ENCODE measurements at places on chromosomes 11 and 22.
A peak's percentile ranks its signal among the peaks of the same experiment; 100 is the strongest.

- peak; percentile 62 for DNase-seq
Measured at GRCh38 chr22:23034621-23035556, 35.4 kb upstream of the GNAZ start.

DNA sequence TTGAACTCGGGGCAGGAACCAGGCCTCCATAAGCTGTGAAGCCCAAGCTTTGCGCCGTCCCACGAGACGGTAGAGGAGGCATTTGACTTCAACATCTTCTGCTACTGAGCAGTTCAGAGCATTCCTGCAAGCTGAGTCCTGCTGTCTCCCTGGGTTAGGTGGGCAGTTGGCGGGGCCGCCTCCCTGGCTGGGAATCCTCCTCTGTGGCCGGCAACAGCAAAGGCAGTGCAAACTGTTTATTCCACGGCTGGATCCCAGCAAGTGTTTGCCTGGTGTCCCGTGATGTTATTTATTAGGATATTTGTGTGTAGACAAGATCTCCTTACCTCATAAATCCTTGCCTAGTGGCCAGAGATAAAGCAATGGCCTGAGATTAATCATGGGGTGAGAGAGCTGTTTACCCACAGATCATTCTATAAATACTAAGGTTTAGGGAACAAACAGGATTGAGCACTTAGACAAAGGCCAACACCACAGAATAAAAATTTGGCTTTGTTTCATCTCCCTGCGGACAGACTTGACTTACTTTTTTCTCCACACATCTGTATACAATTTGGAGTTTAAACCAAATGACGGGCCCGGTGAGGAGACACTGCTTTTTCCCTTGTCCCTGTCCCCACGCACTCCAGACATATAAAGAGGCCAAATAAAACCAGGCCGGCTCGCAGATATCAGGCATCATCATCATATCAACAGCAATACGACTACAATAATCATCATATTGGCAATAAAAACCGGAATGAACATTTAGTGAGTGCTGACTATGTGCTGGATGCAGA is 63.4 kb downstream of the NAT10 start:
- no peak for DNase-seq

GRCh38 chr11:114762408-114762807 is 84.1 kb downstream of the NXPE2 start:
- peak; percentile 57 for DNase-seq

DNA sequence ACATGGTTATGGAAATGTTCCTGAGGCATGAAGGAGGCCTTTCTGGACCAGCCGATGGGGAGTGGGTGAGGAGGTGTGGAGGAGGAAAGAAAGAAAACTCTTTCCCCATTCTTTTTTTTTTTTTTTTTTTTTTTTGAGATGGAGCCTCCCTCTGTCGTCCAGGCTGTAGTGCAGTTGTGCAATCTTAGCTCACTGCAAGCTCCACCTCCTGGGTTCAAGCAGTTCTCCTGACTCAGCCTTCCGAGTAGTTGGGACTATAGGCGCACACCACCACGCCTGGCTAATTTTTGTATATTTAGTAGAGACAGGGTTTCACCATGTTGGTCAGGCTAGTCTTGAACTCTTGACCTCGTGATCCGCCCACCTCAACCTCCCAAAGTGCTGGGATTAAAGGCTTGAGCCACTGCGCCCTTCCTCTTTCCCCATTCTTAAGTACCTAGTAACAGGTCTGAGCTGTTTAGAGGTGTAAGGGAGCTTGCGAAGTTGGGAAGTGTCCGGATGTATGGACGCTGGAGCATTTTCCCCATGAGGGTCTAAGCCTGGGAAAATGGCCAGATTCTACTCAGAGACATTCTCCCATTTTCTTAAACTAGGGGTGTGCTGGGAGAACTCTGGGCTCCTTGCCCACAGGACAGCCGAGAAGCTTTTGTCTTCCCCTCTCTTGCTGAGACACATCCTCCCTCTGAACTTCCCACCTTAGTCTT is 135.8 kb downstream of the TEAD1 start:
- DNase-seq, result no peak

DNA sequence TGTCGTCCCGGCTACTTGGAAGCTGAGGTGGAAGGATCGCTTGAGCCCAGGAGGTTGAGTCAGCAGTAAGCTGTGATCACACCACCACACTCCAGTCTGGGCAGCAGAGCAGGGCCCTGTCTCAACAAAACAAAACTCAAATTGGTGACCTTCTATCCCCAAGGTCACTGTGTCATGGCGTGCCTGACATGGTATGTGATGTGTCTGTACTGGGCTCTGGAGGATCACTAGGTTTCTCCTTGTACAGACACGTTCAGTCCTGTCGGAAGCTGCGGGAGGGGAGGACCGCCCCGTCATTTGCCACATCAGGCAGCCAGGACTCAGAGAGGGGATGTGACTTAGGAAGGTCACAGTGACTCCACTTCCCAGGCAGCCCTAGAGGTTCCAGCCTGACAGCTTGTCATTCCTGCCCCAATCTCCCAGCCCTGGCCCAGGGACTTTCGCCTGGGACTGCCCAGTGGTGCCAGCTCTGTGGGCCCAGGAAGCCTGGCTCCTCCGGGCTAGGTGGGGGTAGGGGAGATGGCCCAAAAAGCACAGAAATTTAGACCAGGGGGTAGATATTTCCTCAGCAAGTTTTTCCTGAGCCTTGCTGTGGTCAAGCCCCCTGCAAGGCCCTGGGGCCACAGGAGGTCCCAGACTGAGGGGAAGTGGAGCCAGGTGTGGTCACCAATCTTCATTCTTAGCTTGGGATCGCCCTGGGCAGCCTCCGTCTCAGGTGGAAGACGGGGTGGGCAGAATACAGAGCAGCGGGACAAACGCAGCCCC is 53.2 kb downstream of the TRIOBP start:
- DNase-seq, result no peak

DNA sequence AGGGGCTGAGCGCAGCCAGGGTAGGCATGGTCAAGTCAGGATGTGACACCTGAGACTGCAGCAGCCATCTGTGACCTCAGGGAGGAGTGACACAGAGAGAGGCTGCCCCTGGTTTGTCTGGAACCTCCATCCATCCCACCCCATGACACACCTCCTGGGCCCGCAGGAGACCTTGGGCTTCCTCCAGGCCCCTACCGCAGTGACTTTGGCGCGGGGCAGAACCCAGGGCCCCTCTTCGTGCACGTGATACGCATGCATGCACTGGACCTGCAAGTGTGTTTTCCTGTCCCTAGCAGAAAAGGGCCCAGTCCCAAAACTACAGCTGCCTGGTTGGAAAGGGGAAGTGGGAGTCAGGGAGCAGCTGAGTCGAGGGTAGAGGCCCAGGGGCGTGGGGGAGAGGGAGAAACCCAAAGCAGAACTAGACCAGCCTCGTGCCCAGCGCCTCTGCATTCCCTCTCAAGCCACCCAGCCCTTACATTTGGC is 7.9 kb upstream of the CYTH4 start:
- no peak for DNase-seq

- peak; percentile 75 for DNase-seq
Measured at GRCh38 chr22:49137206-49137840, 690.4 kb downstream of the BRD1 start.

- peak; percentile 62 for DNase-seq
Measured at GRCh38 chr11:130801333-130802122, 114.8 kb downstream of the SNX19 start.

GRCh38 chr11:134531327-134532130 is 119.5 kb upstream of the B3GAT1 start:
- no peak for DNase-seq

DNA sequence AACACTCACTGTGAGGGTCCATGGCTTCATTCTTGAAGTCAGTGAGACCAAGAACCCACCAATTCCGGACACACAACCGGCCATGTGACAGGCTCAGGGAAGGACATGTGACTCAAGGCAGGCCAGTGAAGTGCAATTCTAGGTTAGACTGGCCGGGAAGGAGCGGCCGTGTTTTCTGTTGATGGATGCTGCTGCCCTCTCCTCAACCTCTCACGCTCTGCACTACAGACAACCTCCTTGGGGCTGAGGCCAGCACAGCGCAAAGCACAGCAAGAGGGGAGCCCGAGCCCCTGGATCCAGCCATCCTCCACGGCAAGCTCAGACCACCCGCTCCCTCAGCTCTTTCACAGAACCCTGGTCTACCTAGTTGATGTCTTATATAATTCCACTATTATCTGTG is 2.8 kb downstream of the NUDT8 start:
- DNase-seq, result no peak

- DNase-seq, result no peak
Measured at GRCh38 chr11:130945896-130946295, 29.6 kb upstream of the SNX19 start.

DNA sequence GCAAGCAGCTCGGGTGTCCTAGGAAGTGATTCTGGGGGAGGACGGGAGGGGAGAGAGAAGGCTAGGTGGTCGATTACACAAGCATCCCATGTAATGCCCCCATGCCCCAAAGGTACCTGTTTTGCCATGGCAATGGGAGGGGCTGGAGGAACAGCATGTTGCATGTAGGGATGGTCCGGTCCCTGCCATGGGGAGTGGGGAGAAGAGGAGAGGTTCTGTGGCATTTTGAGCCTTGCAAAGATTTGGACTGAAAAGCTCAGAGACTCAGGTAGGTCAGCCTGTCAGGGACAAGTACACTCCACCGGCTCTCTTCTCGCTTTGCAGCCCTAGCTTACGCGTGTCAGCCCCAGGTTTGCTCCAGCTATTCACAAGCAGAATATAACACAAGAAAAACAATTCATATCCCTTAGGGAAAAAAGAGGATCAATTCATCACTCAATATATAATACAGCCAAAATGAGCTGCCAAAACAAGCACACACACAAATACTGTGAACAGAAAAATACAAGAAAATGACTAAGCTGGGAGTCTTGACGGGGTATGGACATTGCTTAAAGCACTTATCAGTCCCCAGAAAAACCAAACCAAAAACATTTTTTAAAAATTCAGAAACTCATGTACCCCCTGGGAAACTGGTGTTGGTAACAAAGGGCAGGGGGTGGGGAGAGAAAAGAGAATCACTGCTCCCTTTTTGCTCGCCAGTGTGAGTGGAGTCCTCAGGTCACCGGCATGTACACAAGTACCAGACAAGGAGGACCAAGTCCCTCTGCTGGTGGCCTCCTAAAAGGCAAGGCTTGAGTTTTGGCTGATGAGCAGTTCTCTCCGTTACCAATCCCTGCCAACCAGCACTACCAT is 21.6 kb downstream of the APOL5 start:
- peak; percentile 20 for DNase-seq

DNA sequence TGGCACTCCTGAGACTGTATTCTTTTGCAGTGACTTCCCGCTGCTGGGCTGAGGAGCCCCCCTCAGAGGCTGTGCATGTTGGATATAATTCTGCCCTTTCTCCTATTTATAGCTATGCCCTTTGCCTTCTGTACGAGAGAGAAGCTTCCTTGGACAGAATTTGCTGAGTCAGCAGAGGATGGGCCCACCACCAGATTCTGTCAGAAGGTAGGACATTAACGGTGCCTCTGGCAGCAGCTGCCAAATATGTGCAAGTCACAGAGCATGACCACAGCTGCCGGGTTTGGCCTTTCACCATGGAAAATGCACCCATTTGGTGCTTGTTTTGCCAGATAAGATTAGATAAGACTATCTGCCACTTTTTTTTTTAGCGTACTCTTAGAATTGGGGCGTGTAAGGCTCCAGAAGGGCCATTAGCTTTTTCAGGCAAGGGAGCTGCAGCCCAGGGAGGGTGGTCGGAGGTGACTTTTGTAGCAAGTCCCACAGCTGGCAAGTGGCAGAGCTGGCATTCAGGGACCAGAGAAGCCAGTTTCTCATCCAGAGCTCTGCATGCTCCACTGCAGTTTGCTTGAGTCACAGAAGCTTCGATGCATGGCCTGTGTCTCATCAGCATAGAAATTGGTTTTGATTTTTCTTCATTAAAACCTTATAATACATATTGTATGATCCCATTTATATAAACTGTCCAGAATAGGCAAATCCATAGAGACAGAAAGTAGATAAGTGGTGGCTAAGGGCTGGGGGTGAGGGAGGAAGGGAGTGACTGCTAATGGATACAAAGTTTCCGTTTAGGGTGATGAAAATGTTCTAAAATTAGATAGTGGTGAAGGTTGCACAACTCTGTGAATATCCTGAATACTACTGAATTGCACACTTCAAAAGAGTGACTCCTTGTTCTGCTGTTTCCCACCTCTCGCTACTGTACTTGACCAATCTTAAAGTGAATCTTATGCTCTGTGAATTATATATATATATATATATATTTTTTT is 15.8 kb downstream of the UPB1 start:
- peak; percentile 29 for DNase-seq

DNA sequence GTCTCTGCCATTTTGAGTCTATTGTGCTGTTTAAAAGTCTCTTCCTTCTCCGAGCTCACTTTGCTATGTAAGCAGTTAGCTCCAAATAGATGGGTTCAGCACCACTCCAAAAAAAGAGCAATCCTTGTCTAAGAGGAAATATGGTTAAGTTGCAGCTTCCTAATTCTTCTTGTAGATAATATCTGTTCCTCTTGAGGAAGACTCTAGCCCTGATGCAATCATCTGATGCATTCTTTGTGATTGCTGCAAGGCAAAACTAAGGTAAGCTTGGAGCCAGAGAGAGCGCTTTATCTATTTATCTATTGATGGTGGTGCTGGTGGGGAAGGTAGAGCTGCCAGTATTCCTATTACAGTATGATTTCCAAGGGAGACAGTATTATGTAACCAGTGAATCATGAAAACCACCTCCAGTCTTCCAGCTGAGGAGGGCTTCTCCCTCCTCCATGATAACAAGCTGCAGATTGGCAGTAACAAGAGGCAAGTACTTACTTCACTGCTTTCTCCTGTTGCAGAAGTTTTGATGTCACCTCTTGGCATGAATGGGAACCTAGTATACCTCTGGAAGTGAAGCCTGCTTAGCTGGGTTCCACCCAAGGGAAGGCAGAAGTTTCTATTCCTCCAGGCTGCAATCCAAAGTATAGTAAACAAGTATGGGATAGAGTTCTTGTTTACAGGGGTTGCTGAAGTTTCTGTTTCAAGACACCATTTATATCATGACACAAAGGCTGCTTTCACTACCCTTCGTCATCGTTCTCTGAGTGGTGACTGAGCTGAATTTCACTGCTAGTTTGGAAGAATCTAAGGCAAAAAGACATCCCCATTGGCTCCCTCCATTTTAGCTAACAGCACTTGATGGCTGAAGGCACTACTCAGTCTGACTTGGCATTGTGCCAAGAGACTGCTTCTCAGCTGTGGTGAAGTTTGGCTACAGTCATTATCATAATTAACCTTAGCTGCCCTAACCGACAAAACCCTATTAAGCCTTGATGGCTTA is 49.7 kb downstream of the FDX1 start:
- peak; percentile 91 for DNase-seq

DNA sequence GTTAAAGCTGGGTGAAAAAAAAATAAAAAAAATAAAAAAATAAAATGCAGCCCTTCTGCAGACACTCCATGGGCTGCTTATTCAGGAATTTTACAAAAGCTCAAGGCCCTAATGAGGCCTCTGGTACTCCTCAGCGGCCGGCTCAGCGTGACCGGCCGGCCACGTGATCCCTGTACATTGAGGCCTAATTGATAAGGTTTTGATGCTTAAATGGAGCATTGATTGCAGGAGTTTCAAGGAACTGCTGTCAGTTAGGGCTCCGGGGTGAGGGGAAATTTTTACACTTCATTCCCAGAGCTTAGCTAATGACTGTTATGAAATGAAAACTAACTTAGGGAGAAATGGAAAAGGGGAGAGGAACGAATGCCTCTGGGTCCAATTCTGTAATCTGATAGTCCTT is 368.8 kb upstream of the KIRREL3 start:
- DNase-seq, result no peak

- DNase-seq, result peak; percentile 15
Measured at GRCh38 chr11:119624102-119624615, 104.8 kb downstream of the NECTIN1 start.

GRCh38 chr11:82757660-82758357 is 24.1 kb upstream of the FAM181B start:
- no peak for DNase-seq

Data from NCI-H69 (cell line).